Stimulated activated CD4-positive, alpha-beta T cell treated with anti-CD3 and anti-CD28 coated beads, Interleukin-12 subunit alpha, Interleukin-12 subunit beta, amount 100 ng/mL, for 24 hours (primary cell): ENCODE measurements at places on chromosomes 1 and 21.

GRCh38 chr1:78223417-78224215 is 177.8 kb downstream of the GIPC2 start:
- no peak for DNase-seq

DNA sequence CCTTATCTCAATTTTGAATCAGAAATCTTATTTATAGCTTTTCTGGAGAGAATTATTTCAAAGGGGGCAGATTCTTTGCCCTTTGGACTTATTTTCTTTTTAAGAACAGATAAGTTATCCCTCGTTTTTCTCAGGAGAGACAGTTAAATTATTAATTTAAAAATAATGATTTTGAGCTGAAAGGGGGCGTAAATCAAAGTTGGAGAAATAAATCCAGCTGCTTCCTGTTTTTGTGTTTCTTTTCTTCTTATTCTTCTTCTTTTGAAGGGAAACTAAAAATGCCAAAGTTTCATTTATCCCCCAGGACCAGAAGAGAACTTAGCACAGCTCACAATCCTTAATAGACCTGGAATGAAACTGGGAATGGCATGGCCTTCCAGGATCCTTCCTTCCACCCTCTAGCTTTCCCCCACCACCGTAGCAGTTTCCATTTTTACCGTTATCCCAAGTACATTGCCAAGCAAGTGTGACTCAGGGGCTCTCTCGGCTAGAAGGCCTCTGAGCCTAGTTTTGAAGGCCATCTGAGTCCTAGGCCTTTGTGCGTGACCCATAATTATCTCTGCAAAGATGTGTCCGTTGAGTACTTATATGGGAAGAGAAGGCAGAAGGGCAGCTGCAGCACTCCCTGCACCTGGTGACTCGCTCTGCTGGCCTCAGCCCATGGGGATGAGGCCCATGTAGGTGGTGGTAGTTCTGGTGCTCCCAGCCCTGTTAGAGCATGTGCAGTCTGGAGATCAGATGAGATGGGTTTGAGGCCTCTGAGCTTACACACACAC is 181.7 kb downstream of the ROR1 start:
- no peak for DNase-seq

DNA sequence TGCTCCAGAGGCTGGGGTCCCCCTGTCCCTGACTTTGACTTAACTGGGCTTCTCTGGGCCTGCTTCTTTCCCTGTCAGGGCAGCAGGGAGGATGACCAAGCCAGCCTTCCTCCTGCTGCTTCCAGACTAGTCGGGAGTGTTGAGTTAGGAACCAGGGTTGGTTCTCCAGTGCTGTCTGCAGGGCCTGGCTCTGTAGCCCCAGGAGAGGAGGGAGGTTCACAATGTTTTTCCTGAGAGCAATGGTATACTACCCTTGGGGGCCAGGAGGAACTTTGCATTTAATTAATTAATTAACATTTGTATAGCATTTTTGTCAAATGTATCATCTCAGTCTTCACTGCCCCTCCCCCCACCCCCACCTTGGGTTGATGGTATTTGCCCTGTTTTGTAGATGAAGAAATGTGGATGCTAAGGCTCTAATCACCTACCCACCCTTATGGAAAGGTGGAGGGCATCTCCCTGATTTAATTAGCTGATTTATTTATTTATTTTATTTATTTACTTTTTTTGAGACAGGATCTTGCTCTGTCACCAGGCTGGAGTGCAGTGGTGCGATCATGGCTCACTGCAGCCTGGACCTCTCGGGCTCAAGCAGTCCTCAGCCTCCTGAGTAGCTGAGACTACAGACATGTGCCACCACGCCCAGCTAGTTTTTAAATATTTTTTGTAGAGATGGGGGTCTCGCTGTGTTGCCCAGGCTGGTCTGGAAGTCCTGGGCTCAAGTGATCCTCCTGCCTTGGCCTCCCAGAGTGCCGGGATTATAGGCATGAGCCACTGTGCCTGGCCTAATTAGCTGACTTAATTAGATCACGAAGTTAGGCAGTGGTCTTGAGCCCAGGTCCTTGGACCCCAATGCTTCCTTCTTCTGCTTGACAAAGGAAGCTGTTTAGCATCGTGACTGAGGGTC is 6.6 kb downstream of the H6PD start:
- DNase-seq = no peak

- no peak for DNase-seq
These were observed 105.0 kb downstream of the FNBP1L start for GRCh38 chr1:93552741-93553455.

GRCh38 chr1:15948091-15948591 is 27.8 kb downstream of the ZBTB17 start:
- no peak for DNase-seq

- no peak for DNase-seq
These were observed 109.5 kb downstream of the KCNK1 start for GRCh38 chr1:233723387-233723786.

GRCh38 chr1:223183268-223183862 is 40.3 kb upstream of the TLR5 start:
- no peak for DNase-seq

DNA sequence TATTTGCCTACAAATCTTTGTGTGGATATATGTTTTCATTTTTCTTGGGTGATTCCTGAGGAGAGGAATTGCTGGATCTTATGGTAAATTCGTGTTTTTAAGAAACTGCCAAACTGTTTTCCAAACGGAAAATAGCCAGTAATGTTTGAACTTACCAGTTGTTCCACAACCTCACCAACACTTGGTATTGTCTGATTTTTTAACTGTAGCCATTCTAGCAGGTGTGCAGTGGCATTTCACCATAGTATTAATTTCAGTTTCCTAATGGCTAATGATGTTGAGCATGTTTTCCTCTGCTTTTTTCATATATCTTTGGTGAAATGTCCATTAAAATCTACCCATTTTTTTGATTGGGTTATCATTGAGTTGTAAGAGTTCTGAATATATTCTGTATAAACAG is 56.6 kb downstream of the RPS6KC1 start:
- no peak for DNase-seq

DNA sequence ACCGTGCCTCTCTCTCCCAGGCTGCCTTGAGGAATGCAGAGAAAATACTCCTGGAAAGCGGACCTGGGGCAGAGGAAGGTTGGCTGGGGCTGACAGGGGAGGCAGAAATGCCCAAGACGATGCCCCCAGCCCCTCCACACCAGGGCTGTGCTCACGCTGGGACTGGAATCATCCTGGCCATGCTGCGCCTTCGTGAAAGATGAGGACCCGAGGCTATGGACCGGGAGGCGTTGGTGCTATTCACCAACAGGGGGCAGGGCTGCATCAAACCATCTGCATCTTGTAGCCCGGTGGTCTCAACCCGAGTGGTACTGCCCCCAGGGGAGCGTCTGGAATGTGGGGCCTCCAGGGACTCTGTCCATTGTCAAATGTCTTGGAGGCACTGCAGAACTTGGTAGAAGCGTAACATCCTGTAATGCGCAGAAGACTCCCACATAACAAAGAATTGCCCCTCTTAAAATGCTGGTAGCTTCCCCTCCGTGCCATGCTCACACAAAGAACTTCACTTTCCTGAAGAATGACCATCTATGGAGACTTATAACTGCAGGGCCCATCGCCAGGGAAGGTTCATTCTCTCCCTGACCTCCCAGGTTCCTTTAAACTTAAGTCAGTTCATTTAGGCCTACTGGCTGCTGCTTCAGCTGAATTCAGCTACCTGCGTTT is 251.2 kb downstream of the RRAGC start:
- DNase-seq = no peak

DNA sequence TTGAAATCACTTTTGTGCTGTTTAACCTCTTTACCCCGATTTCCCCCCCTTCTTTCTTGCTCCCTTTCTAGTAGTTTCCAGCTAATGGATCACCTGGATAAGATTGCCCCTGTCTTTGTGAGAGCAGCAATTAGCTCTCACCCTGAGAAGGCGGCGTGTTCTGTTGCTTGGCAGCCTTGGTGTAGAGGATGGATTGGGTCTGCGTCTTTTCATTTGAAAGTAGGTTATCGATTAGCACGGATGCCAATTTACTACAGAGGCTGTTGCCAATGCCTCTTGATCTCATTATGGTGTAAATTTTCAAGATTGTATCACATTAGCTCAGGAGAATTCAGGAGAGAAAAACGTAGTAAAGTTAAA is 26.4 kb downstream of the KIF26B start:
- no peak for DNase-seq

GRCh38 chr1:186682736-186683135 is 2.5 kb upstream of the PTGS2 start:
- DNase-seq = no peak

GRCh38 chr1:70546726-70547125 is 135.7 kb downstream of the CTH start:
- DNase-seq = no peak

DNA sequence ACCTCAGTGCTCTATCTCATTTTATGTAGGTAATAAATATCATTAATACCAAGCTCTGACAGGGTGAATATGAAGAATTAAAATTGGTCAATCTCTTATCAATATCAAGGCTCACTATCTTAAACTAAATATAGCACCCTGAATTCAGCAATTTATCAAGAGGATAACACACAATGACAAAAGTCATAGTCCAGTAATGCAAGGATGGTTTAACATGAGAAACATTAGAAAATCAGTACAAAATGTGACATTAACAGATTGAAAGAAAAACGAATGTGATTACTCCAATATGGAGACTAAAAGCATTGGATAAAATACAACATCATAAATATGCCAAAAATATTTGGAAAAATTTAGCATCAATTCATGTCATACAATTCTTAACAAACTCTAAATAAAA is 53.9 kb downstream of the OBSCN start:
- DNase-seq = no peak

DNA sequence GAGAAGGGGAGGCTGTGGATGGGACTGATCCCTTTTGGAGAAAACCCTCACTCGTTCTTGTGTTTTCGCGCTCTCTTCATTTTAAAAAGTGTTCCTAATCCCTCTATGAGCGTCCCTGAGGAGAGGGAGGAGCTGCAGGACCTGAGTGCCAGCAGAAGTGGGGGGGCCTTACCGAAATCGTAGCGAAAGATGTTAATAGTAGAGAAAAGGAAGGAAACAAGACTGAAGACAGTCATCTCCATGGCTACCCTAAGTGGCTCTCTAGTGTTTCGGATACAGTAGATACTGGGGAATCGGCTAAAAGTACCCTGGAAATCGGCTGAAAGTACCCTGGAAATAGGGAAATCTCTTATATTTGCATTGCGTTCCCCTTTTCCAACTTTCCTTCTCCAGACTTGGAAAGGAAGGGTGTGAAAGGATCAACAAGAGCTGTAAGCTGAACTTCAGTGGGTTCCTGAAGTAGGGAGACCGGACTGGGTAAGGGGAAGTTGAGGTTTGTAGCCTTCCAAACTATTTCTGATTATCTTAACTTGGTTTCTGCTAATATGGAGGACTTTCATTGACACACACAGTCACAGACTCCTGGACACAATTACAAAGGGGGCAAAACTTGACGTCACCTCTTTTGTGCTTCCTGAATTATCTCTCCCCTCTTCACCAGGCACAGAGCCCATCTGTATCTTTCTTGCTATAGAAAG is 486 bp upstream of the DSTYK start:
- no peak for DNase-seq

GRCh38 chr1:109319114-109319513 is 12.3 kb upstream of the MYBPHL start:
- DNase-seq = no peak

DNA sequence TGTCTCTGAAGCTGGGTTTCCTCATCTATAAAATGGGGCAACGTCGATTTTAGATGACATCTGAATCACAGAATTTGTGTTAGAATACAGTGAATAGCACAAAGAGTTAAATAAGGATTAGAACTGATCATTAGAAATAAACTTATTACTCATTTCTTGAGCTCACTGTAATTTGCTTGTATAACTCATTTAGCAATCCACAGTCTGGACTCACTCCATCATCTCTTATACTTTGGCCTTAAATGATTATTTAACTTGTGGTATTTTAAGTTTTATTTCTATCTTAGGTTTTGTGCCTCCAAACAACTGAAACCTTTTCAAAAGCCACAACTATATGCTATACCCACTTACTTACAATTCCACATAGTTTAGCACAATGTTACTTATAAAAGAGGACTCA is 128.0 kb downstream of the CDC42BPA start:
- DNase-seq = no peak

GRCh38 chr1:8382051-8382505 is 64.2 kb downstream of the SLC45A1 start:
- DNase-seq = no peak

- no peak for DNase-seq
These were observed 66.7 kb downstream of the LBR start for GRCh38 chr1:225361176-225361575.

DNA sequence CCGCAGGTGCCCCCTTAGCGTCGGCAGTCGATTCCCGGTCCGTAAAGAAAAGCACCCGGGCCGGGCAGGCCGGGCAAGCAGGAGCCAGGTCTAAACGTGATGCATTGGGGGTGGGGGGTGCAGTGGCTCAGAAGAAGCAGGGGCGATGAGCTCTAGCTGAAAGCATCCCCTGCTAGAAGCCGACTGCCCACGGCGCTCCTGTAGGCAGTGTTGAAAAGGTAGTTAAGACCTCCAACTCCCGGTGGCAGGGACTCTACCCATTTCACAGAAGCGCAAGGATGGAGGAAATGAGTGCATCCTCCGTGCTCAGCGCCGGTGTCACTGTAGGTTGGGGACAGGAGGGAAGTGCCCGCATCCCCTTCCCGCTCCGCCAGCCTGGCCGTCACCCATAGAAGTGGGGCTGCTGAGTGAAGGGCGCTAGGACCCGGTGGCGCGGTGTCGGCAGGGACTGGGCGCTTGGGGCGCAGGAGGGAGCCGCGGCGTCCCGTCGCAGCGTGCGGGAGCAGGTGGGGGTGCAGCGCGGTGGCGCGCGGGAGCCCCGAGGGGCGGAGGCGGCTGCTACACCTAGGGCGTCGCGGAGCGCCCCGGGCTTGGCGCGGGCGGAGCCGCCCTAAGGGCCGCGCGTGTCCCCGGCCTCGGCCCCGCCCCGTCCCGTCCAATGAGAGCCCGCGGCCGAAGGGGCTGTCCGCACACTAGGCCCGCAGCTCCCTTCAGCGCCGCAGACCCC is at the start of gene WNT2B:
Gene WNT2B, plus strand, starts transcription at position 688 of the 727 bp plus-strand sequence. CDS start 298 bp downstream, outside the sequence.
- no peak for DNase-seq

DNA sequence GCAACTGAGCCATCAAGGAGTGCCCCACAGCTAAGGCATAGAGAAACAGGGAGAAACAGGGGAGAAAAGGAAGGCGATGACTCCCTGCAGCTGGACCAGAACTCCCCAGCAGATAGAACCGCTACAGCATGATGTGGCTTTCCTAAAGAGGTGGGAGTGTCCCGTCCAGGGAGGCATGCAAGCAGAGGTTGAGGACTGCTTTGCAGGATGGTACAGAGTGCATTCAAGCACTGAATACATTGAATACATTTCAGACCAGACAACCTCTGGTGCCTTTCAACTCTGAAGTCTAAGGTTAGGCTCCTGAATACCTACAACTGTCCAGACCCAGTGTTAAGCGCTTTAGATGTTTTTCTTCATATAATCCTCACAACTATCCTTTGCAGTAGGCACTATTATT is 13.3 kb downstream of the DLGAP3 start:
- DNase-seq = no peak

DNA sequence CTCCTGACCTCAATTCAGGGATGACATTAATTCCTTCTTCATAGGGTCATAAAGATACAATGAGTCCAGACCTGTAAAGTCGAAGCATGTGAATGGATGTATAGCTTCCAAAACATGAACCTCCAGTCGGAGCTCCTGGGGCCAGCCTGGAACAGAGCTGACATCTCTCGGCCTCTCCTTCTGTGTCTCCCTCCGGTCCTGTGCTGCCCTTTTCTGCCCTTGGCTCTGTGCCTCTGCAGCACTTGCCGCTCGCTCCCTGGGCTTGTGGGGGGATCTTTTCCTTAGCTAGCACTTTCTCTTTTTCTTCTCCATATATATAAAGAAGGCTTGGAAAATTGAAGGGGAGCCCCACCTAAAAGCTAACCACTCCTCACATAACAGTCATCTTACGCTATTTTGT is 42.5 kb downstream of the TMCC2 start:
- no peak for DNase-seq
